ENCODE measurements at places on chromosomes 7 and 10. TPM values are rescaled to one million over a fixed set of nuclear protein-coding genes. Genes with fewer than 3 reads are reported as not detected.

Gene TUBAL3
- not detected for total RNA-seq

Gene LIPN
- total RNA-seq = not detected

Gene CPA1
- total RNA-seq = 1.1 TPM

Gene LIMK1
- 46.7 TPM for total RNA-seq

Gene SCART1
- 5.6 TPM for total RNA-seq

Gene RAMP3
- not detected for total RNA-seq

Gene ARHGEF35
- total RNA-seq = 3.6 TPM

Gene ITPRID1
- total RNA-seq = not detected

Gene SHH
- total RNA-seq = not detected

Measured in osteoblast (primary cell).